ENCODE measurements at places on chromosomes 7 and 10. TPM values are rescaled to one million over a fixed set of nuclear protein-coding genes. Genes with fewer than 3 reads are reported as not detected.

Gene STRA8
- not detected for total RNA-seq

Gene PLEKHS1
- not detected for total RNA-seq

Gene HMX2
- total RNA-seq, result not detected

Gene RALA
- 7.9 TPM for total RNA-seq

Gene GPR141
- total RNA-seq, result not detected

Gene NUTM2B
- 0.54 TPM for total RNA-seq

Gene CTTNBP2
- 0.43 TPM for total RNA-seq

Gene UTF1
- not detected for total RNA-seq

Gene H2BK1
- total RNA-seq, result not detected

Gene PKD1L1
- total RNA-seq, result under 0.01 TPM

Gene C7orf33
- total RNA-seq, result not detected

Gene EBF3
- 5.1 TPM for total RNA-seq

Gene LRRD1
- 0.11 TPM for total RNA-seq

Gene SPDYE6
- total RNA-seq, result not detected

Gene NPTX2
- total RNA-seq, result 0.22 TPM

Gene CPA4
- 1.3 TPM for total RNA-seq

Gene GPR146
- total RNA-seq, result 0.33 TPM

Gene COBL
- under 0.01 TPM for total RNA-seq

Gene GRM8
- 0.43 TPM for total RNA-seq

Gene CALCR
- not detected for total RNA-seq

Gene RPEL1
- total RNA-seq, result not detected

Gene RELN
- total RNA-seq, result under 0.01 TPM

Gene SLC29A4
- total RNA-seq, result 0.43 TPM

Gene SORBS1
- total RNA-seq, result 1.6 TPM

Gene DOCK4
- 0.98 TPM for total RNA-seq

Gene PPP1R17
- not detected for total RNA-seq

Gene CH25H
- not detected for total RNA-seq

Gene ANK3
- 239 TPM for total RNA-seq

Gene CYP26A1
- not detected for total RNA-seq

Gene MBL2
- total RNA-seq, result not detected

Gene ZNF12
- 27.5 TPM for total RNA-seq

Gene PPP2R2D
- total RNA-seq, result 28.7 TPM

Gene TMEM176B
- total RNA-seq, result not detected

Gene CPVL
- 11.4 TPM for total RNA-seq

Gene PLXDC2
- total RNA-seq, result 19.6 TPM

Gene MMRN2
- total RNA-seq, result 1.3 TPM

Gene CTAGE8
- not detected for total RNA-seq

Gene CHST3
- total RNA-seq, result 16.1 TPM

Gene MOGAT3
- total RNA-seq, result not detected

Gene PCGF5
- 7.7 TPM for total RNA-seq

Gene CYP3A4
- not detected for total RNA-seq

Gene FOXI2
- not detected for total RNA-seq

Gene C10orf95
- total RNA-seq, result 1.3 TPM

Gene LIPF
- not detected for total RNA-seq

Gene EPC1
- total RNA-seq, result 31.8 TPM

Gene SUV39H2
- 13.8 TPM for total RNA-seq

Gene GNAI1
- total RNA-seq, result 12.8 TPM

Gene SLC16A12
- 1.5 TPM for total RNA-seq

Gene POM121
- total RNA-seq, result 6.7 TPM

Gene SEMA3E
- 0.11 TPM for total RNA-seq

Gene MYH16
- total RNA-seq, result under 0.01 TPM

Gene ECHDC3
- total RNA-seq, result 5.2 TPM

Gene NKX2-3
- total RNA-seq, result not detected

Gene ZNF777
- 8.6 TPM for total RNA-seq
